ENCODE measurements at places on chromosomes 2 and 18. TPM values are rescaled to one million over a fixed set of nuclear protein-coding genes. Genes with fewer than 3 reads are reported as not detected.

NEU2 gene
- not detected for total RNA-seq

GRCh38 chr2:166784296-166784946 is 103.9 kb upstream of the XIRP2 start:
- no peaks in the 10 kb centered on the region for H3K4me1 ChIP-seq
- no peak for DNase-seq
- no peak overlapping the region for H3K27ac ChIP-seq
- H3K27me3 ChIP-seq: no peaks in the 10 kb centered on the region
- H3K36me3 ChIP-seq: no peaks in the 10 kb centered on the region

- no peak overlapping the region for H3K4me3 ChIP-seq
- no peaks in the 10 kb centered on the region for H3K4me1 ChIP-seq
- H3K36me3 ChIP-seq: no peaks in the 10 kb centered on the region
- DNase-seq: no peak
These were observed 450.4 kb downstream of the GALR1 start for GRCh38 chr18:77700051-77700450.

GRCh38 chr18:59374128-59374527 is 15.1 kb upstream of the LMAN1 start:
- no peaks in the 10 kb centered on the region for H3K36me3 ChIP-seq
- no peak overlapping the region for H3K27ac ChIP-seq
- no peaks in the 10 kb centered on the region for H3K4me1 ChIP-seq
- DNase-seq: no peak
- H3K4me3 ChIP-seq: no peak overlapping the region
- H3K27me3 ChIP-seq: peaks cover 18% of the 10 kb centered on the region

DNA sequence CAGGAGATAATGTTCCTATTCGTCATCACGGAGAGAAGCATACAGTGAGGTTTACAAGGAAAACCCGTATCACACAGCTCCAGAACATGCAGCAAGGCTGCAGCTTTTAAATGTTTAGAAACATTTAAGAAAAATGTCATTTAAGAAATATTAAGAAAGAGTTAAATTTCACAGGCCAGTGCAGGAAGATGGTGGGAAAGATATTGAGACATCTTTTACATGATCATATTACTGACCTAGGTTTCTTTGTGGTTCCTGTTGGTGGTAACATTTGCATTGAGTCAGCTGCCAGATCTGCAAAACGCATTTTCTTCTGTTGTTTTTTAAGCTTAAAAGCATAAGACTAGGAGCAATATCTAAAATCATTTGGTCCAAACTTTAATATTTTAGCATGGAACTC is 44.9 kb downstream of the CPO start:
- no peaks in the 10 kb centered on the region for H3K36me3 ChIP-seq
- DNase-seq: no peak
- H3K27me3 ChIP-seq: no peaks in the 10 kb centered on the region
- H3K4me1 ChIP-seq: peaks cover 29% of the 10 kb centered on the region
- H3K4me3 ChIP-seq: no peak overlapping the region

Measured in SJSA1 (cell line).